Right ventricle myocardium superior (tissue), 1 donor: ENCODE measurements at places on chromosomes 4 and X.

GRCh38 chr4:150784305-150784704, 202.4 kb downstream of the MAB21L2 start:
- DNase-seq, result no peak

DNA sequence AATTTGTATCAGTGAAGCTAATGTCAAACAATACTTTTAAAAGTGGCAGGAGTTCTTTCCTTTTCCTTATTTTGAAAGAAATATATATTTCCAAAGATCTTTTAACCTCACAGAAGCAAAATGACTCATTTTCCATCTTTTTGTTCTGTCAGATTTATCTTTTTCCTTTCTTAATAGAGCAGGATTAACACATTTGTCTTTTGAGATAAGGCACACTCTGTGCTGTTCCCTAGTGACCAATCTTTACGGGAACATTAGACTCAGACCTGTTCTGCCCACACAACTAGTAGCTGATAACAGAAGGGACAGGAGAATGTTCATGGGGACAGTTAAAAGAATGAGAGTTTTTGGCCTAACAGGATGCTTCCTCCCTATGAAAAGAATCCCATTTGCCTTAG, 381.2 kb downstream of the STPG2 start:
- DNase-seq, result no peak

DNA sequence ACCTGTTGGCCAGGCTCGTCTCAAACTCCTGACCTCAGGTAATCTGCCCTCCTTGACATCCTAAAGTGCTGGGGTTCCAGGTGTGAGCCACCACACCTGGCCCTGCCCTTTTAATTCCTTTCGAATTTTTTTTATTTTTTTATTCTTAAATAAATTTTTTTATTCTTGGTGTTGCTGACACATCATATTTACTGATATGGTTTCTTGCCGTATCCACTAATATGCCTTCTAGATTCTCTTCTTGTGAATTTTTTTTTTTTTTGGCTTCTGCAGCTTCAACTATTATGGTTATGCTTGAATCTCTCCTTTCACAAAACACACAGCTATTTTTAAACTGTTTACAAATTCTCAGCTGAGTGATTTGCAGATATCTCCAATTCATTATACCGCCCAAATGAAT, 353.4 kb upstream of the ADGRL3 start:
- DNase-seq, result no peak

DNA sequence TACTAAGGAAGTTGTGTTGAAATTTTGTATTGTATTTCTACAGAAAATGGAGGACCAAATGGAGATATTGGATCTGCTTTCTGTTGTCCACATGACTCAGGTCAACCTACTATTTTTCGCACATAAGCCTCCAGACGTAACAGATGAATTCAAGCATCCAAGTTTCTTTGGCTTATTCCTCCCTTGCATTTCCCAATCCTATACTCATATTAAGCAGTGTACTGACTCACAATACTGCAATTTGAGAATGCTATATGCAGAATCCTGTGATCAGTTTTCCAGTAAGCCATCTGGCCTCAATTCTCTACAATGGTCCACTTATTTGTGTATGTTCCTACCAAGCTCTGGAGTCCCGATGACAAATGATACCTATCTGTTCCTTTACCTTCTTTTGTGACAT, 75.7 kb downstream of the ASB9 start:
- DNase-seq, result no peak

DNA sequence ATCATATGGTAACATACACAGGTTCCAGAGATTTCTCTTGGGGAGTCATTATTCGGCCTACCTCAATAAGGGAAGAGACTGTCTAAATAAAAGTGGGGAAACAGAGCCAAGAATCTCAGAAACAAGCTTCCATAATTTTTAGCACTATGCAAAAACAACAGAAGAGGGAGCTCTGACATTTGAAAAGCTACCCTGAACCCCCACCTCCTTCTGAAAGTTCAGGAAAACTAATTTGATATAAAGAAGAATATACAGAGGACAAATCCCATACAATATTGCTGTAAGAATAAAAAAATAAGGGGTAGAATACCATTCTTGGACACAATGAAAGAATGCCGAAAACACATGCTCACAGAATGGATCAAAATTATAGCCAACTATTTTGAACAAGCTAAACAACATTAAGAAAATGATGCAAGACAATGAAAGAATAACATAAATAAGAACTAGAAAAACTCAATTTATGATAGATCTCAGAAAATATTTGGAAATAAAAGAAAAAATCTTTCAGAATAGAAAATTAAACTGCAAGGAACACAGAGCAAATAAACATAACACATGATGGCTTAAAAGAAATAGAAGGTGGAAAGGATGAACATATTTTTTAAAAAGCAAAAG, 14.4 kb upstream of the ZNF41 start:
- no peak for DNase-seq

- DNase-seq, result peak; percentile 48
Measured at GRCh38 chr4:152072001-152072485, 311.2 kb upstream of the GATB start.

DNA sequence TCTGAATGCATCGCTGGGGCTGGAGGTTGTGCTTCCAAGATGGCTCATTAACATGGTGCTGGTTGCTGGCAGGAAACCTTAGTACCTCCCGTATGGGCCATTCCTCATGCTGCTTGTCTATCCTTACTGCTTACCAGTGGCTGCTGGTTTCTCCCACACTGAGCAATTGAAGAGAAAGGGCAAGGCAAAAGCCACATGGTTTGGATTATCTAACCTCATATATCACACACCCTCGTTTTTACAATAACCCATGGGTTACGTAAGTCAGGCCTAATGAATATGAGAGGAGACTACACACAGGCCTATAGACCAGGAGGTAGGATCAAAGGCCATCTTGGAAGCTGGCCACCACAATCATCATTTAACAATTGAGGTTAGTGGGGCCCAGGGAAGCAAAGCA, 141.8 kb upstream of the EDNRA start:
- DNase-seq, result no peak

DNA sequence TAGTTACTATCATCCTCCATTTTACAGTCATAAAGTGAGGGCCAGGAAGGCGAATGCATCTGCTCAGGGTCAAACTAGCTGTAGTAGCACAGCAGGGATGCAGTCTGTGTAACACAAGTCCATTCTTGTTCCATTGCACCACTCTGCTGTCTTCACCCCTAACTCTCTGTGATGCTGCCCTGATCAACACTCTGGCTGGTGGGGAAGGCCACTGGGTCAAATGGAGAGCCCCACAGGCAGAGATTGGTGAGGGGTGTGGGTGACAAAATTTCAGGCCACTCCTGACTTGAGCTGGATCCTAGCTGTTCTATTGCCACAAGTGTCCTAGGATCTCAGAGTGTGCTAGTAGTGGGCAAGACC, 136.5 kb downstream of the PJA1 start:
- no peak for DNase-seq

DNA sequence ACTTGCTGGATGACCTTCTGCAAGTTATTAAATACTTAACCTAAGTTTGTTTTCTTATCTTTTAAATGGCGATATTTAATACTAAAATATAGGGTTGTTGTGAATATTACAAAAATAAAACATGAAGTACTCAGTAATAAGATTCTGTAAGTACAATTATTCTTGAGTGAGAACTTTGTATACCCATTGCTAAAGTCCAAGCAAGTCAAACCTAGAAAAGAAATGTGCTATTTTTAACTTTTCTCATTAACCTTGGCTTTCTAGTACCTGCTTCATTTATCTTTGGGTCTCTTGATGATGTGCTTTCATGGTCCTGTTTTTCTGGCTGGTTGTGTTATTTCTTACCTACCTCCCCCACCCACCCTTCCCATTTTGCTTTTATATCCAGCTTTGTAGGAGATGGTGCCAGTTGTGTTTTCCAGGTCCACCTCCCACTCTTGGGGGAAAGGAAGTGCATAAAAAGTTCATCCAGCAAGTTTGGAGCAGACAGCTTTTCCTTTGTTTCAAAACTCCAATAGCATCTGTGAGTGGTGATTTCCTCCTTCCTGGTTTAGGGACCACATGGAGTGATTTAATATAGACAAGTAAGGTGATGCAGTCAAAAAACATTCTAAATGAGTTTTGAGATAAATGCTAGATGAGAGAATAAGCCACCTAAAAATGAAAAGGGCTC, 7.5 kb upstream of the CXCL8 start:
- no peak for DNase-seq

GRCh38 chrX:150316564-150316963, 46.6 kb upstream of the MAMLD1 start:
- DNase-seq, result peak; percentile 40

DNA sequence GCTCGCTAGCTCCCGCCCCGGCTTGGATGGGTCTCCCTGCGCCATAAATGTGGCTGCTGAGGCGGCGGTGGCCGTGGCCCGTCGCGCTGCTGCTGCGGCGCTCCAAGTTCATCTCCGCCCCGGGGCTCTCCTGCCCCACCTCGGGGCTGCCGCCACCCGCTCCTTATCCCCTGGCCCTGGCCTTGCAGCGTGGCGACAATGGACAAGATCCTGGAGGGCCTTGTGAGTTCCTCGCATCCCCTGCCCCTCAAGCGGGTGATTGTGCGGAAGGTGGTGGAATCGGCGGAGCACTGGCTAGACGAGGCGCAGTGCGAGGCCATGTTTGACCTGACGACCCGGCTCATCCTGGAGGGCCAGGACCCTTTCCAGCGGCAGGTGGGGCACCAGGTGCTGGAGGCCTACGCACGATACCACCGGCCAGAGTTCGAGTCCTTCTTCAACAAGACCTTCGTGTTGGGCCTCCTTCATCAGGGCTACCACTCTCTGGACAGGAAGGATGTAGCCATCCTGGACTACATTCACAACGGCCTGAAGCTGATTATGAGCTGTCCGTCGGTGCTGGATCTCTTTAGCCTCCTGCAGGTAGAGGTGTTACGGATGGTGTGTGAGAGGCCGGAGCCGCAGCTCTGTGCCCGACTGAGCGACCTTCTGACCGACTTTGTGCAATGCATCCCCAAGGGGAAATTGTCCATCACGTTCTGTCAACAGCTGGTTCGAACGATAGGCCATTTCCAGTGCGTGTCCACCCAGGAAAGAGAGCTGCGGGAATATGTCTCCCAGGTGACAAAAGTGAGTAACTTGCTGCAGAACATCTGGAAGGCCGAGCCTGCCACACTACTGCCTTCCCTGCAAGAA, 763 bp downstream of the USP38 start:
- no peak for DNase-seq

GRCh38 chrX:24335871-24336270, 22.0 kb upstream of the SUPT20HL2 start:
- no peak for DNase-seq

- DNase-seq, result no peak
Measured at GRCh38 chrX:69119122-69119521, 46.1 kb downstream of the PJA1 start.

GRCh38 chrX:48919947-48920717, 1.3 kb upstream of the PIM2 start:
- no peak for DNase-seq

DNA sequence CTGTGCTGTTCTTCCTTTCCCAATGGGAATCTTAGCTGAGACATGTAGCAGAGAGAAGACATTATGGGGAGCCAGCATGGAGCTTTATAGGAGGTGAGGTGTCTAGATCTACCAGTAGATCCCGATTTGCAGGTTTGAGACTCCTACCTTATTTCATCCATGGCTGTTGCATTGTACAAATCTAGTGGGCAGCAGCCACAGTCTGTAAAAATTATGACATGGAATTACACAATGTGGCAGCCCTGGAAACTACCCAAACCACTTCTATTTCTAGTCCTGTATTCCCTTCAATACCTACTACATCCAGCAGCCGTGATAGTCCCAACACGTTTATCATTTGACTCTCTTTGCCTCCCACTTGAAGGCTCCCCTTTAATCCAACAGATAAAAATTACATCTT, 8.1 kb downstream of the ATP7A start:
- DNase-seq, result no peak

GRCh38 chr4:111807576-111807975, 337.7 kb upstream of the FAM241A start:
- DNase-seq, result no peak
